Calu3 (cell line): ENCODE measurements at places on chromosomes 2 and 18.

DNA sequence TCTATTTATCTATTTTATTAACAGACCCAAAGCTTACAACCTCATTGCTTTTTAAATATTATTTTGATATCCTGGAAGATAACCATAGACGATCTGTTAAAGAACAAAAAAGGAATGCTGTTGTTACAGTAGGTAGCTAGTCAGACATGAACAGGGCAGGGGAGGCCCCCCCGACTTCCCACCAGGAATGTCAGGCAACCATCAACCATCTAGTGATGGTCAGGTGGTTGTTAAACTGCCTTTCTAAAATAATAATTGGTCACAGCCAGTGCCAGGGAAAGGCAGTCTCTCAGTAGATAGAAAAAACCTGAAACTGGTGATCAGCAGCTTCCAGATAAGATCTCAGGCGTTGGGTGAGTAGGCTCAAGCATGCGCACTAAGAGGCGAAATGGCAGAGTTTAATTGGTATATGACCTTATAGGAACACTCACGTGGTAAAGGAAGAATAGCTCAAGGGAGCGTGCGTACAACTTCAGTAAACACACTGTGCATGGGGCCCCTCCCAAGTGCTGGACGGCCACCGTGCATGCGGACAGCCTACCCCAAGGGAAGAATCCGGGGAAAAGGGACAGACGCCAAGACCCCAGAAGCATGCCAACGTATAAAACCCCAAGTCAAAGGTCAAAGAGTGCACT, 32.5 kb upstream of the CCL20 start:
- peak; percentile 35 for DNase-seq

DNA sequence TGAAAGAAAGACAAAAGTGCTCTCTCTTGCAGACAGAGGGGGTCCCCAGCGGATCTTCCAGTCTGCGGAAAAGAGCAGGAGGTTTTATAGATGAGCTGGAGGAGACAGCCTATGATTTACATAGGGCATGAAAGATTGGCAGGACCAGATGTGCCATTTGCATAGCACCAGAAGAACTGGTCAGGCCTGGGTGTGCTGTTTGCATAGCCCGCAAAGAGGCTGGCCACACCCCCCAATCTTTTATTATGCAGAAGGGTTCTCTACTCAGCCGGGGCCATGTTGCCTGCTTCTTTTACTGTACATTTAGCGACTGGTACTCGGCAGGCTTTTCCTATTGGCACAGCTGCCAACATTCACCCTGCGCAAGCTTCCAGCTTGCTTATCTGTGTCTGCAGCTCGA, 317.6 kb downstream of the GALR1 start:
- DNase-seq: no peak

DNA sequence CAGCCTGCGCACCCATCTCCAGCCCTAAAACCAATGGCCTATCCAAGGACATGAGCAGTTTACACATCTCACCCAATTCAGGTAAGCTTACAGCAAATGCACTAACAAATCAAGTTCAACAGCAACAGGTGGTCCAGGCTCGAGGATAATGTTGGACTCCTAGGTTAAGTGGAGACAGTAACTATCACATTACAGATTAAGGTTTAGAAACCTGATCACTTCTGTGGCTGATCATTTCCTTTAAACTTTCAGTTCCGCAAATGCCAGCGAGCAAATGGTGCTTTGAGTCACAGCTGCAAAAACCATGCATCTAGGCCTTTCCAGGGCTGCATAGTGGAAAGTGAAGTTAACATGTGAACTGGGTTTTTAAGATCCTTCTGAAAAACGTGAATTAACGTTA, 259.4 kb downstream of the GBX2 start:
- no peak for DNase-seq

- no peak for DNase-seq
Observed at GRCh38 chr2:202307690-202308089, 42.1 kb downstream of the NOP58 start.

DNA sequence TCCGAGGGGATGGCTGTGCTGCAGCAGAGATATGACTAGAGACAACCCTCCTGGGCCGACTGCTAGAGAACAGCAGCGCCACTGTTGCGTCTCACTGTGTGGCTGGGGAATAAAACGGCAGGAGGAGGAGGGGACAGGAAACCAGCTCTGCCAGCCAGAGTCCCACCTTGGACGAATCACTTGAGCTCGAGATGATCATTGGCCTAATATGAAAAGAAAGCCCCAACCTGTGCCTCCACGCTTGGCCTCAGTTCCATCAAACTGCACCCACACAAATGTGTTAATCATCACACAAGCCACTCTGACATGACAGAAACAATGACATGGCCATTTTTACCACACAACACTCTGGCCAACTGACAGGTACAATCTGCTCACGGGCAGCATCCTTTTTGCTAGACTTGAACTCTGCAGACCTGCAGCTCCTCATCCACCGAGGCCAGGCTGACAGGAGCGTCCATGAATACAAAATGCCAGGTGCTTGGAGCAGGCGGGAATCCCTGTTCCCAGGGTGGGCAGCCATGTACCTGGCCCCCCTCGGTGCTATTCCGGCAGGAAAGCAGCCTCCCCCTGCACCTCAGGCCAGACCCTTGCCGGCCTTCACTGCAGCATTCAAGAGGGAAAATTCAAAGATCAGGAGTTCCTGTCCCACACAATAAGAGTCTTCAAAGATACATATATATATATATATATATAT, 52.3 kb downstream of the PARD6G start:
- no peak for DNase-seq

DNA sequence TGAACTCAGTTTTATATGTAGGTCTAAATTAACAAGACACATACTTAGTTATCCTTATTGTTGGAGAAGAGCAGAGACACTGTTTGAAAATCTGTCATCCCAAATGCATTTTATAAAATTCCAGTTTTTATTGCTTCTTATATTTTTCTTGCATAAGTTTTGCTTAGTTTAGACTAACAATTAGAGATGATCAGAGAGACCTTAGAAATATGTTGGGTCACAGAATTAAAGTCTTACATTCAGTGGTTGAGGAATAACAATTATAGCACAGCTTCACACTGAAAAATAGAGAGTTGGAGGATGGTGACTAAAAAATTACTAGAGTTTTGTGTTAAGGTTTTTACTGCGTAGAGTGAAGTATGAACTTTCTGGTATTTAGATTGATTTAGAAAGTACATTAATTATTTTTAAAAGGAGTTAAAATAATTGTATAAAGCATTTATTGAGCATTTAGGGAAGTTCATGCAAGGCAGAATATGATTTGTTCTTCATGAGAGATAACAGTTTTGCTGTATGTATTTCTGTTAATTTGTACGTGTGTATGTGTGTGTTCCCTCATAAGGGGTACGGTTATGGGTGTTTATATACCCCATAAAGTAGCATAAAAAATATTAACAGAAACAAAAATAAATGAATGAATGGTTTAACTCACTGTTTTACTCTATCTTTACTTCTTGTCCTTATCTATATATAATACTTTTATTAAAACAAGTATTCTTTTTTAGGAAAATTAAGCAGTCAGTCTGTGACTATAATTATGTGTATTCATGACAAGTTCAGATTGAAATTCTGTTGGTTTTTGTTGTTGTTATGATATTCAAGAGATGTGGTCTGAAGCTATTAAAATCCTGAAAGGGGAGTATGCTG, 31.2 kb downstream of the DDX1 start:
- DNase-seq: no peak

DNA sequence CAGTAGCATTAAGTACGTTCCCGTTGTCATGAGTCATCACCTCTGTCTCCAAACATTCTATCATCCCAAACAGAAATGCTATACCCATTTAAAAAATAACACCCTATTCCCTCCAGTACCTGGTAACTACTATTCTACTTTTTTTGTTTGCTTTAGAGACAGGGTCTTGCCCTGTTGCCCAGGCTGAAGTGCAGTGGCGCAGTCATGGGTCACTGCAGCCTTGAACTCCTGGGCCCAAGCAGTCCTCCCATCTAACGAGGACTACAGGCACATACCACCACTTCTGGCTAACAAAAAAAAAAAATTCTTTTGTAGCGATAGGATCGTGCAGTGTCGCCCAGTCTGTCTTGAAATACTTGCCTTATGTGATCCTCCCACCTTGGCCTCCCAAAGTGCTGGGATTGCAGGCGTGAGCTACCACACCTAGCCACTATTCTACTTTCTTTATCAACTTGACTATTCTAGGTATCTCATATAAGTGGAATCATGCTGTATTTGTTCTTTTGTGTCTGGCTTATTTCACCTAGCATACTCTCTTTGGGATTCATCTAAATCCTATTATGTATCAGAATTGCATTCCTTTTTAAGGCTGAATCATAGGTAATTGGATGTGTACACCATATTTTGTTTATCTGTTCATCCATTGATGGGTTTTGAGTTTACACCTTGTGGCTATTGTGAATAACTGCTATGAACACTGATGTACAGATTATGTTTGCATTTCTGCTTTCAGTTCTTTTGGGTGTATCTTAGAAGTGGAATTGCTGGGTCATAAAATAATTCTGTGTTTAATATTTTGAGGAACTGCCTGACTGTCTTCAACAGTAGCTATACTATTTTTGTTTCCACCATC, 14.4 kb downstream of the ZCCHC2 start:
- no peak for DNase-seq

GRCh38 chr2:64330281-64331113, 123.5 kb upstream of the LGALSL start:
- DNase-seq: peak; percentile 74
